Mesenchymal stem cell (in vitro differentiated cells and primary cell): ENCODE measurements at places on chromosomes 5 and 9.

DNA sequence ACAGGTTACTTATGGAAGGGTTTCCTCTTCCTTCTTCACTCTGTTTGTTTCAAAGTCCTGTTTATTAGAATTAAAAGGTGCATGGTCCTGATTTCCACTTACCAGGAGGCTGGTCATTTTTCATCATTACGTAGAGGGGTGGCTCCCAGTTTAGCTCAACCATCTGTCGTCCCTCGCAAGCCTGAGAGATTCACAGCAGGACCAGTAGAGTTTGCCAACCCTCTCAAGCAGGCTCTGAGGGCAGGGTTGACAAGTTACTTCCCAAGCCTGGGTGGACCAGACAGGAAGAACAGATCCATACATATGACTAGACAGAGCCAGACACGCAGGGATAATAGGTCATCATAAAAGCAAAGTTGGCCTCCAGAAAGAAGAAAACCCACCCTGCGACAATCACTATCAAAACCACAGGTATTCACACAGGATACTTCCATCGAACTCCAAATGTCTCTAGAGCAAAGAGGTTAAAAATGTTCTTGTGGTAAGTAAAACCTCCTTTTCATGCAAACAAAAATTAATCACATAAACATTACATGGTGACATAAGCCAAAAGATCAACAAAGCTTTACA lies 151.9 kb downstream of the ELAVL2 start:
- DNase-seq, result peak; percentile 16

GRCh38 chr5:124262470-124262869 lies 484.0 kb downstream of the ZNF608 start:
- no peak for DNase-seq

- DNase-seq, result no peak
Measured at GRCh38 chr5:141805874-141806595, 72.2 kb downstream of the PCDH1 start.

DNA sequence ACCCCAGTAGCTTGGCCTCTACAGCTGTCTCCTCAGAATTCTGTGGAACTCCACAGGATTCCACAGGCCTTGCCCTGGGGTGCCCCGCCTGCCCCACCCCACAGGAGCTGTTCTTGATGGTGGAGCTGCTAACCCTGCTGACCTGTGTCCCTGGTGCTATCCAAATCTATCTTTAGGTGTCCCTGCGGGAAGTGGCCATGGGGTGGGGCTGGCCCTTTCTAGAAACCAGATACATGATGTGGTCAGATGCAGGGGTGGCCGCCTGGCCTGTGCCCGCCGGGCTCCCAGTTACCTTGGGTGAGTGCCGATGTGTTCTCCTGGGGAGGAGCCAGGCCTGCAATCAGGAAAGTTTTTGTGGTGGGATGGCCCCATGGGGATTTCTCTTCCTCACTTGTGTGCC lies 34.2 kb downstream of the WNK2 start:
- DNase-seq, result no peak

- DNase-seq, result peak; percentile 65
Measured at GRCh38 chr5:132063090-132063911, 2.8 kb downstream of the IL3 start.

DNA sequence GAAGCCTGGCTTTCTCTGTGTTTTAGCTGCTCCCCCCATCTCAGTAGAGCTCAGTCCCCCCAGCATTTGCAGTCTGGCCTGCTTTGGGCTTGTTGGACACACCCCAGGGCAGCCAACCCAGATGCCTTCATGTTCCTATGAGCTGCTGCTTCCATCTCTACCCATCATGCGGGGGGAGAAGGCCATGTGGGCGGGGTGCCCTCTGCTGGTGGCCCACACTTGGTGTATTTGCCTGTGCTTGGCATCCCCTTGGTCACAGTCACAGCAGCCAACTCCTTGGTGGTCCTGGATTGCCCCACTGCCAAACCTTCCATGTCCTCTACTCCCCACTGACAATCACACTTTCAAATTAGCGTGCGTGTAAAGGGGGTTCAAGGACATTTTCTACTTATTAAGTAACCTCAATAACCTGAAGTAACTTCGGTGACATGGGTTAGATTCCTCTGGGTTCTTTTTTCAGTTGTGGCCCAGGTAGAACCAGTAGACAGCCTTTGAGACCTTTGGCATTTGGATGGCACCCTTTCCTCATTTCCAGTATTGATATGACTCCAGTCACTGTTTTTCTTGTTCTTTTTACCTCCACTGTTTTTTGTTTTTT lies 42.8 kb downstream of the SNX30 start:
- DNase-seq, result peak; percentile 61
